Bronchial smooth muscle cell (primary cell): ENCODE measurements at places on chromosomes 4 and X. TPM values are rescaled to one million over a fixed set of nuclear protein-coding genes. Genes with fewer than 3 reads are reported as not detected.

Gene HSFX1
- 0.47 and 0.94 TPM in 2 replicates for total RNA-seq

Gene PHEX
- 0.95 and 1.9 TPM in 2 replicates for total RNA-seq

Gene BANK1
- 0.17 and 0.32 TPM in 2 replicates for total RNA-seq

Gene PABPC4L
- total RNA-seq: 0.09 and 0.47 TPM in 2 replicates

Gene CYSLTR1
- total RNA-seq: 0.26 and 2.2 TPM in 2 replicates

Gene SPANXA1
- total RNA-seq: not detected in 2 replicates

Gene SPACA5
- total RNA-seq: not detected in 2 replicates

Gene ANKRD17
- 38.5 and 39.6 TPM in 2 replicates for total RNA-seq

Gene UGT8
- total RNA-seq: not detected in 2 replicates

Gene CDS1
- total RNA-seq: 0.17 and 0.47 TPM in 2 replicates

Gene ARSJ
- 14.7 and 17.0 TPM in 2 replicates for total RNA-seq

Gene USP17L15
- not detected in 2 replicates for total RNA-seq

Gene HTN1
- total RNA-seq: not detected in 2 replicates

Gene TRO
- 17.3 and 20.6 TPM in 2 replicates for total RNA-seq

Gene ERVMER34-1
- total RNA-seq: not detected in 2 replicates

Gene MTMR8
- total RNA-seq: 0.32 and 1.2 TPM in 2 replicates

Gene ZAR1
- total RNA-seq: not detected in 2 replicates

Gene RAB33A
- total RNA-seq: 2.5 and 4.4 TPM in 2 replicates

Gene FBXL5
- total RNA-seq: 86.1 and 100 TPM in 2 replicates

Gene CAPN6
- total RNA-seq: under 0.01 TPM in 1 of 2 replicates, not detected in the other

Gene UGT2A3
- total RNA-seq: not detected in 2 replicates

Gene DIPK2B
- total RNA-seq: not detected in 2 replicates

Gene SPANXD
- not detected in 2 replicates for total RNA-seq

Gene PIN4
- total RNA-seq: 14.5 and 17.1 TPM in 2 replicates

Gene ABLIM2
- total RNA-seq: 0.09 TPM in 1 of 2 replicates, not detected in the other

Gene ASB5
- 0.26 and 0.47 TPM in 2 replicates for total RNA-seq

Gene CHST7
- total RNA-seq: 7.2 and 9.1 TPM in 2 replicates

Gene RTL9
- total RNA-seq: under 0.01 TPM in 2 replicates

Gene NLRP2B
- total RNA-seq: under 0.01 TPM in 1 of 2 replicates, not detected in the other

Gene DCX
- total RNA-seq: not detected in 2 replicates

Gene DHX15
- total RNA-seq: 106 and 135 TPM in 2 replicates

Gene GPC4
- total RNA-seq: under 0.01 TPM in 2 replicates

Gene CENPVL2
- total RNA-seq: not detected in 2 replicates

Gene MAGEA3
- not detected in 2 replicates for total RNA-seq

Gene WDFY3
- total RNA-seq: 42.1 and 46.2 TPM in 2 replicates

Gene UFSP2
- 45.9 and 46.5 TPM in 2 replicates for total RNA-seq

Gene PASD1
- not detected in 2 replicates for total RNA-seq

Gene KCTD8
- total RNA-seq: 0.32 TPM in 1 of 2 replicates, not detected in the other

Gene NPNT
- total RNA-seq: under 0.01 and 0.16 TPM in 2 replicates

Gene TIGD2
- total RNA-seq: 2.7 and 8.4 TPM in 2 replicates

Gene SPOCK3
- 0.32 and 1.3 TPM in 2 replicates for total RNA-seq

Gene PHOX2B
- not detected in 2 replicates for total RNA-seq

Gene RHOH
- total RNA-seq: under 0.01 TPM in 1 of 2 replicates, not detected in the other

Gene NUDT10
- total RNA-seq: 1.4 and 2.7 TPM in 2 replicates

Gene SMR3B
- not detected in 2 replicates for total RNA-seq

Gene TMEM31
- not detected in 2 replicates for total RNA-seq

Gene ZNF518B
- total RNA-seq: 23.8 and 26.4 TPM in 2 replicates

Gene EGF
- total RNA-seq: under 0.01 and 0.26 TPM in 2 replicates

Gene PABPC1L2B
- 0.09 TPM in 1 of 2 replicates, not detected in the other for total RNA-seq

Gene CD40LG
- not detected in 2 replicates for total RNA-seq

Gene NHSL2
- total RNA-seq: 0.52 and 9.5 TPM in 2 replicates

Gene SH3BGRL
- 34.2 and 38.5 TPM in 2 replicates for total RNA-seq

Gene MAPK10
- 39.9 and 77.8 TPM in 2 replicates for total RNA-seq

Gene TLR6
- 0.69 and 0.95 TPM in 2 replicates for total RNA-seq

Gene GASK1B
- 38.0 and 51.1 TPM in 2 replicates for total RNA-seq

Gene RADX
- 0.95 and 1.2 TPM in 2 replicates for total RNA-seq
